ENCODE measurements at places on chromosomes 7 and 10.
A peak's percentile ranks its signal among the peaks of the same experiment; 100 is the strongest.

- DNase-seq = no peak
- H3K4me1 ChIP-seq = no peaks in the 10 kb centered on the region
- no peaks in the 10 kb centered on the region for H3K27me3 ChIP-seq
- no peak overlapping the region for H3K27ac ChIP-seq
Observed at GRCh38 chr10:83075016-83075814, 1064.1 kb upstream of the GHITM start.

- no peaks in the 10 kb centered on the region for H3K27me3 ChIP-seq
- H3K4me1 ChIP-seq = no peaks in the 10 kb centered on the region
- no peak overlapping the region for H3K4me3 ChIP-seq
- no peak for DNase-seq
- no peaks in the 10 kb centered on the region for H3K36me3 ChIP-seq
- no peak overlapping the region for H3K27ac ChIP-seq
Observed at GRCh38 chr7:137074391-137075030, 206.1 kb downstream of the CHRM2 start.

DNA sequence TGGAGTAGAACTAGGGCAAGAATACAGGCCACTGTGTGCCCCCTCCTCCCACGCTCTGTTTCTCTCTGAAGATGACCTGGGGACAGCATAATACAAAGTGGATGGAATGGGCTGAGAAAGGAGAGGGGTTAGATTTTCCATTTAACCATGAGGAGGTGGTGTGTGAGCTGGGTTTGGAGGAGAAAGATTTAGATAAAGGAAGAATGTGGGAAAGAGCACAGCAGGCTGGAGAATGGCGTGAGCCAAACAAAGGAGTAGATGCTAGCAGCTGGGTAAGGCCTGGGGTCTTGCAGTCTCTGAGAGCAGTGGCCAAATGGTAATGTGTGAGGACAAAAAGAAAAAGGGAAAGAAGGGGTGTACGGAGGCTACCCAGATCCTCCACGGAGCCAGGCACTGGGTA is 8.6 kb downstream of the PNLIPRP2 start:
- no peaks in the 10 kb centered on the region for H3K36me3 ChIP-seq
- DNase-seq = no peak
- H3K27me3 ChIP-seq = peaks cover 3% of the 10 kb centered on the region
- no peak overlapping the region for H3K27ac ChIP-seq

GRCh38 chr10:133379801-133380666 is 972 bp downstream of the PAOX start:
- H3K27me3 ChIP-seq = no peaks in the 10 kb centered on the region
- H3K4me3 ChIP-seq = peak overlapping the region; percentile 8
- H3K36me3 ChIP-seq = peaks cover 6% of the 10 kb centered on the region

- DNase-seq = no peak
- no peak within 1 kb of the TSS for H3K27ac ChIP-seq
- H3K36me3 ChIP-seq = no peaks in the 10 kb centered on the region
- H3K27me3 ChIP-seq = peaks cover 8% of the 10 kb centered on the region
- H3K4me1 ChIP-seq = no peaks in the 10 kb centered on the region
- H3K4me3 ChIP-seq = no peak within 1 kb of the TSS
Observed at GRCh38 chr10:120456626-120457430, at the start of gene PLPP4. TSS of gene PLPP4 (plus strand) at chr10:120457227. CDS start at chr10:120457306, 79 bp downstream.

DNA sequence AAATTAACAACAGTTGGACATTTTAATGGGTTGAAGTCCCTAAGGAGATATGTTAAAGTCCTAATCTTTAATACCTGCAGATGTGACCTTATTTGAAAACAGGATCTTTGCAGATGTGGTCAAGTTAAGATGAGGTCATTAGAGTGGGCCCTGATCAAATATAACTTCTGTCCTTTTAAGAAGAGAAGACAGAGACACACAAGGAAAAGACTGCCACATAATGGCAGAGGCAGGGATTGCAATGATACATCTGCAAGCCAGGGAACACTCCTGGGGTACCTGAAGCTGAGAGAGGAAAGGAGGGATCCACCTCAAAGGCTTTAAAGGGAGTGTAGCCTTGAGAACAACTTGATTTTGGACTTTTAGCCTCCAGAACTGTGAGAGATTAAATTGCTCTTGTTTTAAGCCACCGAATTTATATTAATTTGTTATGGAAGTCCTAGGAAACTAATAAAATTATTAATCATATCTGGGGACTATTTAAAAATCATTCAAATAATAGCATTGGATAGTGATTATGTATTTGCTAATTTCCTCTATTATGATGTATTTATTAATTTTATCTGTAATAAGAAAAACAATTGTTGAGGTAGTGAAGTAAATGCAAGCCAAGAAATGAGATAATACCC is 700.0 kb upstream of the PCDH15 start:
- H3K36me3 ChIP-seq = no peaks in the 10 kb centered on the region
- no peak overlapping the region for H3K27ac ChIP-seq
- no peaks in the 10 kb centered on the region for H3K4me1 ChIP-seq
- no peak overlapping the region for H3K4me3 ChIP-seq
- DNase-seq = no peak
- H3K27me3 ChIP-seq = no peaks in the 10 kb centered on the region

DNA sequence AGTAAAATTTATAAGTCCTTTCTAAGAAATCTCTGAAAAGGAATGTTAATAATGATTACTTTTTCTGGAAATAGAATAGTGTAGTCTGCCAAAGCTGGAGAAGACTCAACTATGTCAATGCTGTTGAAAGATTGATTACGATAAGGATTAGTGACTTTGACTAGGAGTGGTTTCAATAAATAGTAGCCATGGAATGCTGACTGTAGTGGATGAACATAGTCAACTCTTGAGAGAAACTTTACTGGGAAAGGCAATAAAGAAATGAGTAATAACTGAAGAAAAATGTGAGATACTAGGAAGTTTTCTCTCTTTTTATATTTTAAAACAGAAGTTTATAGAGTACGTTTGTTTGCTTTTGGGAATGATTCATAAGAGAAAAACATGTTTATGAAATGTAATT is 105.0 kb upstream of the CDK13 start:
- H3K4me1 ChIP-seq = no peaks in the 10 kb centered on the region
- no peak overlapping the region for H3K4me3 ChIP-seq
- no peak for DNase-seq
- H3K27me3 ChIP-seq = peaks cover 12% of the 10 kb centered on the region
- H3K36me3 ChIP-seq = no peaks in the 10 kb centered on the region

- no peaks in the 10 kb centered on the region for H3K36me3 ChIP-seq
- H3K27me3 ChIP-seq = no peaks in the 10 kb centered on the region
- no peak overlapping the region for H3K4me3 ChIP-seq
- DNase-seq = no peak
- H3K27ac ChIP-seq = no peak overlapping the region
- no peaks in the 10 kb centered on the region for H3K4me1 ChIP-seq
Observed at GRCh38 chr7:140275069-140275965, 98.5 kb upstream of the KDM7A start.

Measured in T-cell (primary cell).